IMR-90 (cell line): ENCODE measurements at places on chromosomes 7 and 10. TPM values are rescaled to one million over a fixed set of nuclear protein-coding genes. Genes with fewer than 3 reads are reported as not detected.
A peak's percentile ranks its signal among the peaks of the same experiment; 100 is the strongest.

Gene NRG3
- not detected in 2 replicates for total RNA-seq

Gene NOBOX
- total RNA-seq = not detected in 2 replicates

GRCh38 chr10:67087135-67087425 is 161.2 kb downstream of the LRRTM3 start:
- DNase-seq = no peak

DNA sequence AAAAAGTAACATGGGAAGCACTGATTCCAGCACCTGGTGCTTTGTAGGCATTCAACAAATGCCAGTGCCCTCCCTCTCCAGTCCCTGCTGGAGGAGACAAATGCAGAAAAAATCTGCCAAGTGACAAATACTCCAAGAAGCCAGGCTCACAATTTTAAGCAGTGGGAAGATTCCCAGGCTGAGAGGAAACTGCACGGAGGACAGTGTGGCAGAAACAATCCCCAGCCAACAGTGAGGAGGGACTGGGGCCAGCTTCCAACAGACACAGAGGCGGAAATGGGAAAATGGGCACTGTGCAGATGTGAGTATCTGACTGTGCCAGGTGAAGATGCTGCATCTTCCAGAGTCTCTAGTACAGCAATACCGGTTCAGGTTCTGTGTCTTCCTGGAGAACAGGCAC is 106.3 kb downstream of the SLIT1 start:
- no peak for DNase-seq

DNA sequence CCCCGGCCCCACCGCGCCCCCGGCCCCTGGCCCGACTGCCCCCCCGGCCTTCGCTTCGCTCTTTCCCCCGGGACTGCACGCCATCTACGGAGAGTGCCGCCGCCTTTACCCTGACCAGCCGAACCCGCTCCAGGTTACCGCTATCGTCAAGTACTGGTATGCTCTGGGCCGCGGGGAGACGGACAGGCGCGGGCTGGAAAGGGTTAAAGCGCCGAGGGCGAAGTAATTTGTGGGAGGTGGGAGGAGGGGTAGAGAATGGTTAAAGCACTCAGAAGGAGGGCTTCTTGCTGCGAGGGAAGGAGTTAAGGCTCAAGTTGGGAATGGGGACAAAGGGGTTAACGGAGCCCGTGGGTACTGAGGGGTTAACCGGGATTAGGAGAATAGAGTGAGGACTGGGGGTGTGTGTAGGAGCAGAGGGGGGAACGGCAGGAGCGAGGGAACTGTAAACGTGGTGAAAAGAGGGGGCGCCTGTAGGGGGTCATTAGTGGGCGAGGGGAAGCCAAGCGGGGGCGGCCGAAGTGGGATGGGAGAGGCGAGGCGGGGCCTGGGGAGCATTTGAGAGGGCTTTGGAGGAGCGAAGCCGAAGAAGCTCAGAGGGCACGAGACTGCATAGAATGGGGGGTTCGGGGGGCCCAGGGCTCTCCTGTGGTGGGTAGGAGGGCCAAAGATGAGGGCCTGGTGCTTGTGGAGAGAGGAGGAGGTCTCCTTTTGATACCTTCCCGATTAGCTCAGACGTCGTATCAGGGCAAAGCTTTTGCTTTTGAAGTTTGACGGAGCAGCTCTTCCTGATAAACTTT is 605 bp downstream of the SUFU start:
- DNase-seq = peak; percentile 45
